AG09309 (cell line): ENCODE measurements at places on chromosomes 6 and 20.

DNA sequence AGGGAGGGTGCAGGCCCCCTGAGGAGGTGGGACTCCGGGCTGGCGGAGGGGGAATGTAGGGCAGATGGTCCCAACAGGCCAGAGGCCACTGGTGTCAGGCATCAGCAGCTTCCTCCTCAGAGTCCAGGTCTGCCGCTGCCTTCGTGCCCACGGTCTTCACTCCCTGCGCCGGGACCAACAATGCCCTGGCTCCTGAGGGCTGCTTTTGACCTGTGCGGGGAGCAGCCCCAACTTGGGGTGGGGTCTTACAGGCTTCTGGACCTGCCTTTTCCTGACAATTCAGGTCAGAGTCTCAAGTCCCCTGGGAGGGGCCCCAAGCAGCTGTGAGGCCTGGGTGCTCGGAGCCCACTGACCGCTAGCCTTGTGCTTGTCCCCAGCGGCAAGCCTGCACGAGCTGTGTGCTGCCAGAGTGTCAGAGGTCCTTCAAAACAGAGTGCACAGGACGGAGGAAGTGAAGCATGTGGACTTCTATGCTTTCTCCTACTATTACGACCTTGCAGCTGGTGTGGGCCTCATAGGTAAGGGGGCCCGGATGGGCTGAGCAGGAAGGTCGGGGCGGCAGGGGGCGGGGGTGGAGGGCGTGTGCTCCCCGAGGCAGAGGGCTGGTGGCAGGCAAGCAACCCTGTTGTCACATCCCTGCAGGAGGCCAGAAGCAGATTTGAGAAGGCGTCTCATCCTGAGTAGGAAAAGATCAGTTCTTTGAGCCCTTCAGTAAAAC is 25.3 kb upstream of the PYGB start:
- DNase-seq = no peak

GRCh38 chr6:26327450-26328264 is 37.3 kb upstream of the BTN3A2 start:
- DNase-seq = no peak

DNA sequence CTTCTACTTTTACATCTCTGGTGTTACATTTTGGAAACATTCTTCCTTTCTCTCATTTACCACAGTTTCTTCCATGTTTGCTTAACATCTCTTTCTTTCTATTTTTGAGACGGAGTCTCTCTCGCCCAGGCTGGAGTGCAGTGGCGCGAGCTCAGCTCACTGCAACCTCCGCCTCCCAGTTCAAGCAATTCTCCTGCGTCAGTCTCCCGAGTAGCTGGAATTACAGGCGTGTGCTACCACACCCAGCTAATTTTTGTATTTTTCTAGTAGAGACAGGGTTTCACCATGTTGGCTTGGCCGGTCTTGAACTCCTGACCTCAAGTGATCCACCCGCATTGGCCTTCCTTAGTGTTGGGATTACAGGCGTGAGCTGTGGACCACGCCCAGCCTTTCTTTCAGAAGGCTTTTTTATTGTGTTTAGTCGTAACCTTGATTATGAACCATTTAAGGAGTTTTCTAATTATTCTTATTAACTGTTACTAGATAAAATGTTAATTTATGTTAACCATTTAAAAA is 27.8 kb downstream of the MAP3K4 start:
- DNase-seq = no peak

DNA sequence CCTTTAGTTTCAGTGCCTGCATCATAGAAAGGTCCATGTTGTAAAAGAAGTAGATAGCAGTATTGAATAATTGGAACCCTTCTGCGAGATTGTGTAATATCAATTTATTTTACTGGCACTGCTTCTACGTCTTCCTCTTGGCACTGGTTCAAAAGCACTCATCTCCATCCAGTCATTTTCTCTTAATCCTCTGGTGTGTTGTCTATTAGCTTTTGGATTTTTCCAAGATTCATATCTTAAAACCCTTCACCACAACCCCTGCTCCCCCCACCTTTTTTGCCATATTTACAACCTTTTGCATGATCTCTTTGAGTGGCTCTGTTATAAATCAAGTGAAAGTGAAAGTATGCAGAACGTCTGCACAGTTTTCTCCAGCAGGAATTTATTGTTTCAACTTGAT is 76.6 kb upstream of the HSF2 start:
- peak; percentile 8 for DNase-seq

- DNase-seq = no peak
These were observed 10.9 kb downstream of the DUSP15 start for GRCh38 chr20:31859266-31859997.

DNA sequence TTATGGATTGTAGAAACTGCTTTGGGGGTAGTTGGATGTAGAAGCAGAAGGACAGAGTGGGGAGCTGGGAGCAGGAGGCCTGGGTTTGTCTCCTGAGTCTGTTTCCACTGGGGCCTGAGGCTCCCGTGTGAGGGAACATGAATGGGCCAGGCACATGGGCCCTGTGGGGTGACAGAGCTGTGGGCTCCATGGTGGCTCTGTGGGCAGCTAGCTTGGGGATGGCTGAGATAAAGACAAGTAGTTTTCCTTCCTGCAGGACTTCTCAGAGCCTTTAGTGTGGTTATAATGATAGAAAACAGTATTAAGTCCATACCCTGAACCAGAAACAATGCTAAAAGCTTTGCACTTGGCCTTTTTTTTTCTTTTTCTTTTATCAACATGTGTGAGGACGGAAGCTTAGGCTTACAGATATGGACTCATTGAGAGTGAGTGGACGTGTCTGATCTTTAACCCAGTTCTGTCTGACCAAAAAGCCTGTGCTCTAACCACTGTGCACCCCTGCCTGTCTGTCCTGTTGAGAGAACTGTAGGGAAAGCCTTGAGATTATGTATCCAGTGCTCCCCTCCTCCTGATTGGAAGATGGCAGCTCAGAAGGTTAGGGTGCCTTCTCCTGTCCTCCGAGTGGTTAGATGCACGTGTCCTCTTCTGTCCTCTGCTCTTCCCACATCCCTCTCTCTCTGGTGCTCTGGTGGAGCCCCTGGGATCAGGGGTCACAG is 98.3 kb downstream of the CDH26 start:
- DNase-seq = no peak
